ENCODE measurements at places on chromosomes 2 and 18.

GRCh38 chr2:113278742-113279139, at the start of gene PAX8:
Gene PAX8 (minus strand): TSS chr2:113278921. CDS start chr2:113278394, 527 bp downstream.
- no peak for DNase-seq

- no peak for DNase-seq
These were observed 679 bp downstream of the PMAIP1 start for GRCh38 chr18:59900222-59901128.

GRCh38 chr2:160242893-160243564, 43.0 kb upstream of the ITGB6 start:
- DNase-seq: no peak

GRCh38 chr2:17821535-17822444, 5.5 kb downstream of the MSGN1 start:
- DNase-seq: no peak

DNA sequence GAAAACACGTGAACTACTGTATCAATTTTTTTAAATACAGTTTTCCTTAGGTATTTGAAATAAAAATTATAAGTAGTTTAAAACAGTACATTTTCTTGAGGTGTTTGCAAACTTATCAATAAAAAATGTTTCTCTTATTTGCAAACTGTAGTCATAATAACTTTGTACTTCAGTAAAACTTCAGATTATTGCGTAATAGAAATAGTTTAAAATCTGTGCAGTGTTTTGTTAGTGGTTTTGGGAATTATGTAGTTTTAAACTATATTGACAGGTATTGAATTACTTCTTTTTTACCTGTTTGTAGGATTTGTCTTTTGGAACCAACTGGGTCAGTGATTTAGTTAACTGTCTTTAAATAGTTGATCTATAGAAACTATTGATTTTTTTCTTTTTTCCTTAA, 7.3 kb downstream of the NAPG start:
- no peak for DNase-seq

- DNase-seq: no peak
These were observed 131.0 kb downstream of the SP3 start for GRCh38 chr2:173834141-173834540.

DNA sequence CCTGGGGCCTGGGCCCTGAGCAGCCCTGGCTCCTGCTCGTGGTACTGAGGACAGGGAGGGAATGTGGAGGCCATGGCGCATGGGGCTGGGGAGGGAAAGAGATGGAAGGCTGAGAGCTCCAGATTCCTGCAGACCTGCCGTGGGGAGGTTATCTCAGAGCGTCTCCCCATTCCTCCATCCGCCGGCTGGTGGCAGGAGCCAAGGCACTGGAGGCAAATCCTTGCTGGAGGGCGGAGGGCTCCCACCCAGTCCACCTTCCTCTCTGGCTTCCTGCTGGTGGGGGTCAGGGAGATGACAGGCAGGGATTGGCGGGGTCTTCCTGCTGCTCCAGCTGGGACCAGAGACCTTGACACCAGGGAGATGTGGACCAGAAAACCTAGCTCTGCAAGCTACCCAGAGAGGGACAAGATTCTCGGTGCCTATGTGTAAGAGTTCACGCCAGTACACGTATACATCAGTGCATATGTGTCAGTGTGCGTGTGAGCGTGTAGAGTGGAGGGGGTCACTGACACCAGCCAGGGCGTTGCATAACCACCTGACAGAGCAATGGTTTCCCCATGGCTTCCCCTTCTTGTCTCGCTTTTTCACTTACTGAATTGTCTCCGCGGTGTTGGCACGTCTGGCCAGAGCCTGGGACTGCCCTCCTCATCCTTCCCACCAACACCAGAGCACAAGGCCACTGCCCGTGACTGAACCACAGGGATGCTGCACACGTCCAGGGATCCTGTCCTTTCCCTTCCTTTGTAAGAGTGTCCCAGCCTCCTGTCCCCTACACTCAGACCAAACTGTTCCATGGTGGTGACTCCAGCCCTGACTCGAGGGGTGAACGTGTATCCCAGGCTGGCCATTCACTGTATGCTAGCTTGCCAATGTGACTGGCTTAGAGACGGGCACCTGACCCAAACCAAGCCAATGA, 15.8 kb upstream of the SEMA4C start:
- DNase-seq: no peak

DNA sequence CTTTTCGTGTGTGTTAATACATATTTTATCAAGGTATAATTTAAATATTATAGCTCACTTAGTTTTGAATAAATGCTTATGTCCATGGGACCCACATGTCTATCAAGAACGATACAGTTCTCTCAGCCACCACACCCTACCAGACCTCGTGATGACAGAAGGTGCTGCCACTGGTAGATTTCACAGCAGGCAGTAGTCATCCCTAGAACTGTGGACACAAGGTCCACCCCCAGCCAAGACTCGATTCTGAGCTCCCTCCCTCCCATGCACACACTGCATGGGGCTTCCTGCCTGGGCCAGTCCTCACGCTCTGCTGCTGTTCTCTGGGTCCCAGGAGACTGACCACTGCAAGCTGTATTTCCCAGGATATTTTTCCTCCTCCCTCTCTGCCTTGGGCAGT, 26.5 kb upstream of the CREB1 start:
- no peak for DNase-seq

- no peak for DNase-seq
These were observed 44.1 kb upstream of the ACKR3 start for GRCh38 chr2:236525411-236525997.

GRCh38 chr18:60663060-60663989, 290.8 kb upstream of the MC4R start:
- no peak for DNase-seq

DNA sequence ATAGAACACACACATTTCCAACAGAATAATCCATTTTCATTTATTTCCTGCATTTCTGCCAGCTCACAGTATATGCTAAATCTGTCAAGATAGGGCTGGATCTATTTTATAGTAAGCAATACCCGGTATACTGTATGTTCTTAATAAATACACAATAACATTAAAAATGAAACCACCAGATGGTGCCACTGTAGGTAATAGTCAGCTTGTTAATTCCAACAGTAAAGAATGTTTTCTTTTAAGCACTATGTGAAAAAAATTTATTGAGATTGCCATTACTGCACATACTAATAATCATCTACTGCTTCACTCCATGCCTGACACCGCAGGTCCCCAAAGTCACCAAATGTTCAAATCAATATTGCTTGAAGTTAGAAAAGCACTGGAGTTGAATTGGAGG, 131.5 kb upstream of the PGAP1 start:
- DNase-seq: no peak

GRCh38 chr2:37871456-37872191, 53.5 kb upstream of the RMDN2 start:
- no peak for DNase-seq

- DNase-seq: no peak
These were observed 1480.0 kb downstream of the LRP1B start for GRCh38 chr2:140650825-140651224.

DNA sequence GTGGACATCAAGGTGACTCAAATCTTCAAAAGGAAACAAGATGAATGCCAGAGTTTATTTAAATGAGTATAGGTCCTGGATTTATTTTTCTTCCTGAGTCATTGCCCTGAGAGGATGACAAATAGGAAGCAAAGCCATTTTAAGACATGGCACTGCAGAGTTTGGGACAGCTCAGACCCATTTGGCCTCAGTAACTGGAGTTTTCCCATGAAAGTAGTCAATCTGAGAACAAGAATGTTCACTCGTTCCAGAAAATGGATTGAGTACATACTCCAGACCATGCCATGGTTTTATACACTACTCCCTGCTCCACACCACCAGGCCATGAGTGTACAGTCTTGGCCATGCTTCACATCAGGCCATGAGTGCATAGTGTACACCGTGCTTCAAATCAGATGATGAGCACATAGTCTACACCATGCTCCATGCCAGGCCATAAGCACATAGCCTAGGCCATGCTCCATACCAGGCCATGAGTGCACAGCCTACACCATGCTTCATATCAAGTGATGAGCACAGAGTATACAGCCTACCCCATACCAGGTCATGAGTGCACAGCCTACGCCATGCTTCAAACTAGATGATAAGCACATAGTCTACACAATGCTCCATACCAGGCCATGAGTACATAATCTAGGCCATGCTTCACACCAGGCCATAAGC, 202.4 kb downstream of the FBXO15 start:
- DNase-seq: no peak

DNA sequence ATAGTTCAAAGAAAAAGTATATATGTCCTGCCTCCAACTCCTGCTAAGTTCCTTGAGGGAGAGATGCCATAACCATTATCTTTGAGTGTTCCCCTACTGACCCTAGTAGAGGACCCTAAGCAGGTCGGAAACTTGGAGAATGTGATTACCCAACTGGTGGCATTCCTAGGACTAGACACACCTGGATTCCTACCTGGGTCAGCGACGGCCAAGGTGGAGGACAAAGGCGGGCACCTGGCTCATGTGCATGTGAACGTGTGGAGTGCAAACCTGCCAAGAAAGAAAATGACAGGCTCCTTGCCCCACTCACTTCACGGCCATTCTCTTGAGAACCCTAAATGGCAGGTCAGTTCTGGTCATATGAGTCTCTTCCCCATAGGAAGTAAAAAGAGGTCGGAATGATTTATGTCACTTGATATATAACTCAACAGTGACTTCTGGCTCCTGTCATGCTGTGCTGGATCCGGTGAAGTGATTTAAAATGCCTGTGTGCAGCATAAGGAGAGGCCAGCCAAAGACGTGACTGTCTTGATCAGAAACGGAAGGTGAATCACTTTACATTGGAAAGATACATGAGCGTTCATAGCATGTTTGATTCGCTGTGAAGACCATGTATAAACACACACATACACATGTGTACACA, 371.6 kb downstream of the EIPR1 start:
- no peak for DNase-seq

DNA sequence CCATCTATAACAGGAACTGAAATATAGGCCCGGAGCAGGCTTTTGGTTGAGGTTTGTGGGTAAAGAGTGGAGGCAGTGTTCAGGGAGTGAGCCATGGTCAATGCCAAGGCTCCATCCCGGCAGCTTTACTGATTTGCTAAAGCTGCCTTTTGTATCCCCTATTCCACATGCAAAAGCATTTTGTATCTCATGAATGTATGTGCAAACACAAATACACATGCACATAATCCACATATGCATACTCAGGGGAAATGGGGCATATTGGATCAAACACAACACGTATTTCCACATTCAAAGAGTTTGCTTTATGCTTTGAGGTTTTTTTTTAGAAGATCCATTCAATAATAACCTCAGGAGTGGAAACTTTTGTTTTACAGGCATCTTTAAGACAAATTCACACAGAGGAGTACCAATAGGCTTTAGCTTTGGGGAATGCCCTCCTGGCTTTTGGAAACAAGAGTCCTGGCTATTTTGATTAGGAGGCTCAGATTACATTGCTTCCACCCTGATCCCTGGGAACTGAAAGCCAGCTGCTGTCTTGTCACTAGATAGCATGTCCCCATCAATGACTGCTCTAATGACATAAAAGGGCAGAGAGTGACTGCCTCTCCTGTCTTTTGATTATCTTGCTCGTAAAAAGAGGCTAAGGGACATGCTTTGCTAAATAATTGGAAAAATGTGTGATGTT, 263.2 kb downstream of the EN1 start:
- DNase-seq: no peak

DNA sequence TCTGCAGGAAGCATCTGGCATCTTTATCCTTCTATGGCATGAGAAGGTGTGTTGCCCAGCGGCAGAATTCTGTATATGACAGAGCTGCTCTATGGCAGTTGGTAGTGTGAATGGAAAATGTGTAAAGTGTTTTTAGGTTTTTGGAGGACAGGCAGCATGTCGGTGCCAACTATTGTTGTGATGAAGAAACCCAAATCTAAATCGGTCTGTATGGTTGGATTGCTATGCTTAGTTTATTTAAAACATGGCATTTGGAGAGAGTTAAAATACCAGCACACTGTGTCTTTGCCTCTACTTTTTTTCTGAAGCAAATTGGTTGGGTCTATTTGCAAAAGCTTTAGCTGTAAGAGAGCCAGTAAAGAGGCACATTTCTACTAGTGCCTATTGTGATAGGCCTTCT, 136.7 kb downstream of the CTNNA2 start:
- peak; percentile 13 for DNase-seq

DNA sequence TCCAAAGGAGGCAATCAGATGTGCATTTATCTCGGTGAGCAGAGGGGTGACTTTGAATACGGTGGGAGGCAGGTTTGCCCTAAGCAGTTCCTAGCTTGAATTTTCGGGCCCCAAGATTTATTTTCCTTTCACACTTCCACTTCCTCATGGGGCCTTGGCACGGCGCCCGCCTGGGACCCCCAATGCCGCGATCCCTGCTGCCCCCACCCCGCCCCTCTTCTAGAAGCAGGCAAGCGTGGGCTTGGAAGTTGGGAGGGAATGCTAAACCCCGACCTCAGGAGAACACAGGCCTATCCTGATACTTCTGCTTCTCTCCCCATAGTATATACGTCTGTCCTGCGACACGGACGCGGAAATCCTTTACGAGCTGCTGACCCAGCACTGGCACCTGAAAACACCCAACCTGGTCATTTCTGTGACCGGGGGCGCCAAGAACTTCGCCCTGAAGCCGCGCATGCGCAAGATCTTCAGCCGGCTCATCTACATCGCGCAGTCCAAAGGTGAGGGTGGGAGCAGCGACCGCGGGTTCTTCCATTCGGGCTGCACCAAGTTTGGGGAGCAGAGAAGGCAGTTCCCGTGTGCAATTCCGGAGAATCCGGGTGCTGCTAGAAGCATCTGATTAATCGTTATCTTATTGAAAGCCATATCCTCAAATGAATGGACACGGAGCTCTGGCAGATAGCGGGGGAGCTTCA, 21.6 kb downstream of the TRPM8 start:
- no peak for DNase-seq

DNA sequence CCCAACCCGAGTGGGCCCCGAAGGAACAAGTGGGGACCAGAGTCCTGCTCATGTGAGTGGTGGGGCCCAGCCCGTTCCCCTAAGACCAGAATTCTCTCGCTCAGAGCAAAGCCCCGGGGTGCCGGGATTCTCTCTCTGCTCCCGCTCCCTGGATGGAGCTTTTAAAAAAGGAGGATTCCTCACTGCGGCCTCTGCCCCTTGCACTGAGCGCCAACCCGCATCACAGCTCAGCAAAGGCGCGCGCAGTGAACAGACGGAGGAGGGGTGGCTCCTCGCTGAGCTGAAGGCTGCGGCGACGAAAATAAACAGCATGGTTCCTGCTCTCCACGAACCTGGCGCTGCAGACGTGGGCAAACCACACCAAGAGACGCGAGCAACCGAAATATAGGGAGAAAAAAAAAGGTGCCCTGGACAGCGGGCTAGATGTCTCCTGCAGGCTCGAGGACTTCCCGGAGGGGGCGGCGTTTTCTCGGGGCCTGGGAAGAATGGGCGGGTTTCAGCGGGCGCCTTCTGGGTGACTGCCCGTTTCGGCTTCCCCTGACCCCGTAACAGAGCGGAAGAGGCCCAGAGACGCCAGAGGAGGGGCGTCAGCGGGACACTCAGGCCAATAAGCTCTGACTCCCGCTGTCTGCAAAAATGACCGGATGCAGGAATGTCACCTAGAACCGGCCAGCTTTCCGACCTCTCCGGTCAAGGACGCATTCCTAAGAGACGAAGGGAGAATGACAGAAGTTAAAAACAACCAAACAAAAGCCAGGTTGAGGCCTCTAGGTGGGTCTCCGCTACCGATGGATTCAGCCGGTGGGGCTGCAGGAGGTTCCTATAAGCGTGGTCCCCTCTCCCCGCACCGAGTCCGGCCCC, 819 bp upstream of the KLF11 start:
- no peak for DNase-seq

Measured in hippocampal formation (tissue), 2 donors.